ENCODE measurements at places on chromosomes 11 and 22. TPM values are rescaled to one million over a fixed set of nuclear protein-coding genes. Genes with fewer than 3 reads are reported as not detected.
A peak's percentile ranks its signal among the peaks of the same experiment; 100 is the strongest.

Gene FAM83F
- total RNA-seq: 17.4 TPM

GRCh38 chr22:41028841-41029240 is 63.6 kb upstream of the EP300 start:
- DNase-seq: no peak

- no peak for DNase-seq
Measured at GRCh38 chr11:69430566-69430965, 50.9 kb upstream of the LINC01488 start.

DNA sequence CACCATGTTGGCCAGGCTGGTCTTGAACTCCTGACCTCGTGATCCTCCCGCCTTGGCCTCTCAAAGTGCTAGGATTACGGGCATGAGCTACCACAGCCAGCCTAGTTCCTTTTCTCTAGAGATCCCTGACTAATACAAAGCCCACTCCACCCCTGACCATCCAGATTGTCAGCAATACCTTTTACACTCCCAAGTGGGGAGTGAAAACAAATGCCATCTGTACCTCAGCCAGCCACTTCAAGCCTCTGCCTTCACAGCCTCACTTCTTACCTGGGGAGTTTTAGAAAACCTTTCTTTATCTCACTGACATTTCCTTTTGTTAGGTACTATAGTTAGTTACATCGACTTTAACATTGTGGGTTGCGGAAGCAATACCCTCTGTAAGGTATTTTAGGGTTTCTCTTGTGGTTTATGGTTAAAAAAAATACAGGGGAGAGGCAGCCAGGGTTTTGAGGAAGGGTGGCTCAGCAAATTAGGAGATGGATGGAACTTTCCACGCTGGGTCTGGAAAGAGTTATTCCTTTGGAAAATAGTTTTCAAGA is 8.9 kb downstream of the TOM1 start:
- no peak for DNase-seq

GRCh38 chr11:93655581-93656255 is 5.8 kb upstream of the CEP295 start:
- DNase-seq: no peak

GRCh38 chr22:23786752-23787599 is at the start of gene SMARCB1:
Gene SMARCB1 (plus strand): TSS chr22:23786966. CDS start chr22:23787170, 204 bp downstream.
- peak; percentile 94 for DNase-seq

- DNase-seq: no peak
Measured at GRCh38 chr11:104090767-104091166, 54.3 kb downstream of the DDI1 start.

Gene TBX1
- 0.73 TPM for total RNA-seq

- DNase-seq: no peak
Measured at GRCh38 chr11:23413057-23413456, 552.8 kb upstream of the CCDC179 start.

GRCh38 chr11:66743271-66743968 is 14.4 kb upstream of the SPTBN2 start:
- DNase-seq: no peak

DNA sequence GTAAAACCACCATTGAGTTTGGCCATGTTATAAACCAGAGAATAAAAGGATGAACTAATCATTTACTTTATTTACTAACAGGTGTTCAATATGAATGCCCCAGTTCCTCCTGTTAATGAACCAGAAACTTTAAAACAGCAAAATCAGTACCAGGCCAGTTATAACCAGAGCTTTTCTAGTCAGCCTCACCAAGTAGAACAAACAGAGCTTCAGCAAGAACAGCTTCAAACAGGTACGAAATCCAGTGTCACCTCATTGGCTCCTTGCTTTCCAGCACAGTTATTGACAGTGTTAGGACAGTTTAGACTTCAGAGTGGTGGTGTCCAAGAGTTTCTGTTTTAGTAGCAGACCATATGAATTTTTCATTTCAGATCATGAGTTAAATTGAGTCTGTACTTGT is 13.6 kb upstream of the NAT10 start:
- no peak for DNase-seq

Gene CCDC87
- total RNA-seq: not detected

DNA sequence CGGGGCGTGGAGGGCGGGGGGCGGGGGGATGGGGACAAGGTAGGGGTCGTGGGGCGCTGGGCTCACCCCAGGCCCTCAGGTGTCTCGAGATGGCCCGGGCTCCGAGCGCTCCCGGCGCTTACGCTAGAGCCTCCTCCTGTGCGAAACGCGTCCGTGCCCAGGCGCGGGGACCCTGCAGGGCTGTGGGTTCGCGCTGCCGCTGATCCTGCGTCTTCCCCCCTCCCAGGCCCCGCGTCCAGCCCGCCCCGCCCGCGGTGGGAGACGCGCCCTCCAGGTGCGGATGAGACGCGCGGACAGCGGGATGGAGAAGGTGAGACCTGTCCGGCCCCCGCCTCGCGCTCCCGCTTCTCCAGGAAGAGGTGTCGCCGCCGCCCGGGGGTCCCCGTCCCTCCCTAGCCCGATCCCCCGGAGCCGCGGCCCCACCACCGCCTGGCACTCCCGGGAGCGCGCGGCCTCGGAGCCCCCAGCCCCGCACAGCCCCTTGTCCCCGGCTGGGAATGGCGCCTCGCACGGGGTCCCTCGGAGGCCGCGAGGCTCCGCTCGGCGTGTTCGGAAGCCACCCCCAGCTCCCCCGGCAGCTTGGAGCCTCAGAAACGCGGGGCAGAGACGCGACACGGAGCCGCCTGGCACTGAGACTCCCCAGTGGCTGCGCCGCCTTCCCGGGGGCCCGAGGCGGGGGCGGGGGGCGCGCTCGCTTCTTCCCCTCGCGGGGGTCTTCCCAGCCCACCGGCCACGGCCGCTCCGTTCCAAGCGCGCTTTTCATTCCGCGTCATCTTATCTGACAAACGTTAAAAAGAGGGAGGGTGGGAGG is 27.6 kb upstream of the TOLLIP start:
- peak; percentile 64 for DNase-seq

DNA sequence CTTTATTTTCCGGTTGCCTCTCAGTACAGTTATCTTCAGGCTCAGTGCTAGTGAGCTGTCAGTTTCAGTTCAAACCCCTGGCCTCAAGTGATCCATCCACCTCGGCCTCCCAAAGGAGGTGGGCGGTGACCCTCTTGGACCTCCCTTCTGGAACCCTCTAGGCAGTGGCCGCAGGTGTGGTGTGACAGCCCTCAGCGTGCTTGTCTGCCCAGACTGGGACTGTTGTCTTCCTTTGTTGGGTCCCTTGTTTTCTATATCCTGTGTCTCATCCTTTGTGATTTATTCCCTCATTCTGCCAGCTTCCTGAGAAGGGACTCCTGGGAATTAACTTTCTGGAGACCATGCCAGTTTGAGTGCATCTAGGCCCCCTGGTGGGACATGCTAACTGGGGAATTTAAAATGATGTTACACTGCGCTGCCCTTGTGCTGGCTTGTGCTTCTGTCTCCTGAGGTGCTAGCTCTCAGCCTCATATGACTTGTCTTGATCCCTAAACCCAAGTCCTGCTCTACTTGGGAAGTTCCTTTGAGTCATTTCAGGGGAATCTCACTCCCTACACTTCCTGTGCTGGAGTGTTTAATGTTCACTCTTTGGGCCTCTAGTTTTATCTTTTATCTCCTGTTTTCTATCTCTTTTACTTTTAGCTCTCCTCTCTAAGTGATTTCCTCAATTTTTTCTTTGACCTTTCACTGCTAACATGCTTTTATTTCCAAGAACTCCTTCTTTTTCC is 19.4 kb downstream of the MED15 start:
- DNase-seq: no peak

Gene MFRP
- total RNA-seq: not detected

DNA sequence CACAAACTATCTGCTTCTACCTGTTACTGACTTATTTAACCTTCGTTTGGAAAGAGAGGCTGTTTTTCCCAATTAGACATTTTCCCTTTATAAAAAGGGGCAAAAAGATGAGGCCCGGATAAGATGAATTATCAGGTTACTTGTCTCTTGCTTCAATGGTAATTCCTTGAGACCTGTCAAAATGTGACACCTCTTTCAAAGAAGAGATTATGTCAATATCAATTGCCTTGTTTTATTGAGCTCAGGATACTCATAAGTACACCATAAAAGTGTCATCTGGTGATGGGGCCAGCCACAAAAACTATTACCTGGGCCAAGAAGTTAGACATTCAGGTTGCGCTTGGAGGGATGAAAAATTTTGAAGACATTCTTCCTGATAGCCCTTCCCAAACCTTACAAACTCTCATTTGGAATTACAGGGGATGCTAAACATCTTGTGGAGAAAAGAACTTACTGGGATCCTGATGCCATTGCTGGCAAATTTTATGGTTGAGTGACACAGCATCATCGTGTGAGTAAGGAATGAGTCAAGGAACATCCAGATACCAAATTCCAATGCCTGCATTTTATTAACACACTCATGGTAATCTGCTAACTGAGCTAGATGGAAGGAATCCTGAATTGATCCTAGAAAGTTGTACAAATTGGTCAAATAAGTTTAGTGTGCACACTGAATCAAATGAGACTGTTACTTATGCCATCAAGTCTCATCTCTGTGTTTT is 1071.2 kb downstream of the LRRC4C start:
- DNase-seq: no peak

DNA sequence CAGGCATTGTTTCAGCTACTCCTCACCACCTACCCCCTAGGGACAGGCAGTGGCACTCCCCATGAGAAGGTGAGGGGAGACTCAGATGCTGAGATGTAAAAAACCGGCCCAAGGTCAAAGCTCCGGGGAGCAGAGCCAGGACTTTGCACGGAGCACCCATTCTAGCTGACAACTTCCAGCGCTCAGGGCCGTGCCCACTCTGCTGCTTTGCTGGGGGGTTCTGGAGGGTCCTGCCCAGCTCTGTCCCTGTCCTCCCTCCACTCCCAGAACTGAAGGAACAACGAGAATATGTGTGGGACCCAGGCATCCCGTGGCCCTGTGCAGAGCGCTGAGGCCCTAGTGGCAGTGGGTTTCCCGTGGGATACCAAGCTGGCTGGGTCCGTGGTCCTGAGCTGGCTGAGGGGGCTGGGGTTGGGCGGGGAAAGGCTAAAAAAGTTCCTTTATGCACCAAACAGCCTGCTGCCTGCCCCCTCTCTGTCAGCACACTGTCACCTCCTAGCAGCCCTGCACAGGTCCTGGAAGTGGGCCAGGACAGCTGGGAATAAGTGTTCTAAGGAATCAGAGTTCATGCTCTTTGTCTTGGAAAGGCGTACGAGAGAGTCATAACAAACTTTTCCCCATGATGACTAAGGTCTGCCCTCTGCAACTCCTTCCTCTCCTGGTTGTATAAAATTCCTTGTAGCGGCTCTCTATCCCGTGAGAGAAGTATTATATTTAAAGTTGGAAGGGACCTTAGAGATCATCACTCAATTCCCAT is 1.9 kb downstream of the MS4A10 start:
- DNase-seq: peak; percentile 53

DNA sequence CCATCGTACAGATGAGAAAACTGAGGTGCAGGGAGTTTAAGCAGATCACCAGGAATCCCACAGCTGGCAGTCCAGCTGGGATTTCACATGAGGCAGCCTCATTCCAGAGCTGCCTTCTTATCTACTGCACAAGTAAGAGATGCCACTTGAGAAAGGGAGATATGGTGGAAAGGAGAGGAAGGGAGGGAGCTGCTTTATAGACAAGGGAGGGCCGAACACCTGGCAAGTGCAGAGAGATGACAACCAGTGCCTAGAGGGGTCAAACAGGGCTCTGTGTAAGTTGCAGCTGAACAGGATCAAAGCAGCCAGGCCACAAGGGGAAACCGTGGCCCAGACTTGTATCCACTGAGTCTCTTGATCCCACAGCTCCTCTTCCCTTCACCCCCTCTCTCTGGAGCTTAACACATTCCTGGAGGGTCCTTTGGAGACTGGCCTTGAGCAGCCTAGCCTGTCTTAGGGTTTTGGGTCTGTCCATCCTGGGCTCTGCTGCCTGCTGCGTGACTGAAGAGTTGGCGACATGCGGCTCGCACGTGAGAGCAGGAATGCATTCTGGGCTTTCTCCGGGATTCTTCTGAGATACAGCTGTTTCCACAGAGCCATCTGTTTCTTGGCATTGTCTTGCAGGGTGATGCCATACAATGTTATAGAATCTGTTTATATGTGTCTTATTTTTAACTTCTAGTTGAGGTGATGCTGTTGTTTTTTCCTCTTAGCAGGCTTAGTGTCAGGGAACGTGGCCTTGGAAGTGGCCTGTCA is 268.5 kb upstream of the SYN3 start:
- no peak for DNase-seq

GRCh38 chr11:60923800-60924109 is 505 bp upstream of the TMEM132A start:
- no peak for DNase-seq

Gene TTC28
- total RNA-seq: 29.9 TPM

Gene PTH
- total RNA-seq: not detected

- DNase-seq: no peak
Measured at GRCh38 chr11:63417174-63417852, 47.7 kb downstream of the SLC22A9 start.

DNA sequence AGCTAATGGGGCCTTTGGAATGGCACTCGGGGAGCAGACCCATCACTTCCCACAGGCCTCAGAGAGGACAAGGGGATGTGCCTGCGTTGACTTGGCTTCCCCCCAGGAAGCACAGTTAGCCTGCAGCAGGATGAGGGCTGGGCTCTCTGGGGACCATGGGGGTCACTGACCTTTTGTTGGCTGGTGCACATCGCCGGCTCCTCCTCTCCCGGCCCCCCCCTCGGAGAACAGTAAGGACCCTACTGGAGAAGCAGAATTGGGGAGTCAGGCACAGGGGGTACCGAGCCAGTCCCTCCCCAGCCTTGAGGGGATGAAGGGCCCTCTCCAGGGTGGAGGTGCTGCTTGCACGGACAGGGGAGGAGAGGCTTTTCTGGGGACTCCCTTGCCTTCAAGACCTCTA is 32.8 kb downstream of the NRXN2 start:
- peak; percentile 40 for DNase-seq

Gene OR52A1
- not detected for total RNA-seq

Gene MAPK12
- 5.2 TPM for total RNA-seq

Gene ASCL2
- total RNA-seq: not detected
